ENCODE measurements at places on chromosomes 11 and 22.

DNA sequence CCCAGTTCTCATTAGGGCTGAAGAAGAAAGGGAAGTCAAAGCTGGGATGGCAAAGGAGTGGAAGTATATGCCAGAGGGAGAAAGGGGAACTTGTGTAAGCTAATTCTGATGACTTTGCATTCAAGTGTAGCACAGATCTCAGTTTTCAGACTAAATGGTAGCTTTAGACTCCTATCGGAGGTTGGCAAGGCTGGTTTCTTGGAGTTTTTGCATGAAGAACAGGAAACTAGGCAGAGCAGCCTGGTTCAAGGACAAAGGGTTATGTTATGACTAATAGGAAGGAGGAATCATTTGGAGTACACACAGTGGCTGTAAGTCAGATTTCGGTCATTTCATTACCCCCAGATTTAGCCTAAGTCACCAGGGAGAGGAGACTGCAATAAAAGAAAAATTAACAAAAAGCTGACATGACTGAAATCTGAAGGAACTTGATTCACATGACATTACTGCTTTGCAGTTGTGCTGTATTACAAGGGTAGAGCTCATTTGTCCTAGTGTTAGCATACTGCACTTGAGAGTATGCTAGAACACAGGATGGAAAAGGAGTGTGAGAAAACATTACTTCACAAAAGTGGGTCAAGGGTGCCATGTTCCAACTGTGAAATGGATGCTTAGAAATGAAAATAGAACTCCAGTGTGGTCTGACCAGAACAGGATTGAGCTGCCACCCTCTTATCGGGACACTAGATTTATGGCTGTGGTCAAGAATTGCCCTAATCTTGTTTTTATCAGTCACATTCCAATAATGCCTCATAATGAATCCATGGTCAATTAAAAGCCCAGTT lies 23.6 kb downstream of the ADM start:
- no peak for DNase-seq

GRCh38 chr11:121348220-121348875 lies 55.8 kb downstream of the SC5D start:
- no peak for DNase-seq

DNA sequence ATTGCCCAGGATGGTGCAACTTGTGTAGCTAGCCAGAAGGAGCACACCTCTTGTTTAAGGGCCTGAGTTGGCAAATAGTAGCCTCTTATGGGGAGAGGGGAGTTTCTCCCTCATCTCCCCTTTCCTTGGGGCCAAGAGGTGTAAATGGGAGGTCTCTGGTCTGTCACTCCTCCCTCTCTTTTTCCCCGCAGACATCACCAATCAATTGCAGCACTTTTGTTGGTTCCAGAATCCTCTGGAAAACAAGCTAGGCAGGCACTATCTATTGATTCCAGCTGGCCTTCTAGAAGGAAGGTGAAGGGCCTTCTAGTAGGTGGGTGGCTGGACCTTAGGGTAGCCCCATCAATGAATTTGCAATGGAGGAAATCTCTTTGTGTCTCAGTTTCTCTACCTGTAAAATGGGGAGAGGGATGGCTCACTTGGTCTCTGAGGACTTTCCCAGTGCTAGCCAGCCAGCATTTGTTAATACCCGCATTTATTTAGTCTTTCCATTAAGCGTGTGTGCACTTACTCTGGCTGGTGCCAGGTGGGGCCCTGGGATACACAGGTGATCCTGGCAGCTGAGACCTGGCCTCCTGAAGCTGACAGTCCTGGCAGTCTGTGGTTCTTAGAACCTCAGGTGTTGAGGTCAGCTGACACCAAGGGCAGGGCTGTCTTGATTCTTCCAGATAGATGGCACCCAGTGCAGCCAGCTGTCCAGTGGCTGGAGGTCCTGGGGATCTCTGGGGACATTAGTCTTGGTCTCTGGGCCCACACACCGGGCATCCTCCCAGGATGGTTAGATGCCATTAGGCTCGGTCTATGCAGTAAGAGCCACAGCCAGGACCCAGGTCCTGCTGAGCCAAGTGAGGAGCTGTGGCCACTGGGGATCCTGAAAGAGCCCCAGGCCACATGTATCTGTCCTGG lies 51.7 kb downstream of the TSPAN18 start:
- no peak for DNase-seq

- DNase-seq: no peak
Observed at GRCh38 chr11:6233984-6234386, 451 bp downstream of the FHIP1B start.

- no peak for DNase-seq
Observed at GRCh38 chr22:20560716-20561115, 53.3 kb downstream of the MED15 start.

GRCh38 chr11:74086242-74086884 lies 77.5 kb upstream of the UCP3 start:
- DNase-seq: no peak

- DNase-seq: no peak
Observed at GRCh38 chr11:117805045-117805444, 8.0 kb upstream of the DSCAML1 start.

- DNase-seq: no peak
Observed at GRCh38 chr11:134888821-134889220, 476.8 kb upstream of the B3GAT1 start.

DNA sequence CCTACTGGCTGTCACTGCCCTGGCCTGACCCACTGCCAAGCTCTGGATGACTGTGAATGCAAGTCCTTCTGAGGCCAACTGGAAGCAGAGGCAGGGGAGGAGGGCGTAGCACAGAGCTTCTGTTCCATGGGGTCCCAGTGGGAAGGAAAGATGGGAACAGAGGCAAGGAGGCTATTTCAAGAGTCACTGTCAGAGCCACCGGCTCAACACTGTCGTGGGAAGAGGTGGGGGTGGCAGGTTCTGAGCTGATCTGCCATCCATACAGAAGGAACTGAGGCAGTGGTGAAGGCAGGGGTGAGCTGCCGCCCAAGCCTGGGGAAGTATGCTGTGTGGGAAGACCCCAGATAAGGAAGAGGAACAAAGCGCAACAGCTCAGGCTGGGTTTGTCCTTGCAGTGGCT lies 54.7 kb downstream of the SGSM3 start:
- DNase-seq: no peak

DNA sequence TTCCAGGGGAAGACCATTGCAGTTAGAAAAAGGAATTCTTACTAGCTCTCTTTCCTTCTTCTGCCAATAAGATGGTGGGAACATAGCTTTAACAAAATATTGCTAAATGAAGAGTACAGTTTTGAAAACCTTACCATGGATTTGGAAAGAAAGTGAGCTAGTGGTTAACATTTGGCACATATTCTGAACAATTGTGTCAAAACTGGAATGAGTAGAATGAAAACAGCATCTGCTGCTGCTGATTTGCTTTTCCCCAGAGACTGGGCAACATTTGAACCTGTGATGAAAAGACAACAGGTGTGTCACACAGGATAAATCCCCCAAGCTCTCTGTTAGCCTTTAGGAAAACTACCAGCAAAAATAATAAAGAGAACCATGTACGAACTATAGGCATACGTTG lies 761.4 kb downstream of the KCNA4 start:
- no peak for DNase-seq

DNA sequence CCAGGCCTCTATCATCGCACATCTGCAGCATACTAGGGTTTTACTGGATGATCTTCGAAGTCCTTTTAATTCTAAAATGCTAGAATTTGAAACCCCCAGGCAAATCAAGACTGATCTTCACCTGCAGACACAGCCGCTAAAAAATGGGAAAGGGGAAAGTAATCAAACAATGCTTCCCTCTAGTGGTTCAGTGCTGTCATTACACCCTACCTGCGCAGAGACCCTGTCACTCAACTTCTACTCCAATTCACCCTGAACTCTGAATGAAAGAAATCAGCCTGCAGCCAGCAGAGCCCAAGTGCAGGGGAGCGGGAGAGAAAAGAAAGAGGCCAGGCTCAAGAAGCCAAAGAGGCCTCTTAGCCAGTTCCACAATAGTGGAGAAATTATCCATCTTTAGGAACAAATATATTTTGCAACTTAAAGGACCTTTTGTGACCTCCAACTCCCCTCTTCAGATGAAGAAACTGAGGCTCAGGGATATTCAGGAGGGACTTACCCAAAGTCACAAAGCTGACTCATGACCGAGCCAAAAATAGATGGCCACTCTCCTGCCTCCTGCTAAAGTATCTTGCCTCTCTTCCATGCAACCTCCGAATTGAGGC lies 33.0 kb downstream of the SERGEF start:
- DNase-seq: peak; percentile 42

- no peak for DNase-seq
Observed at GRCh38 chr11:65414776-65415498, 7.7 kb upstream of the NEAT1 start.

GRCh38 chr11:102891736-102892135 lies 17.0 kb upstream of the MMP12 start:
- DNase-seq: no peak

- no peak for DNase-seq
Observed at GRCh38 chr11:34552270-34552669, 38.7 kb upstream of the ELF5 start.

- DNase-seq: peak; percentile 83
Observed at GRCh38 chr22:41022470-41023298, 69.7 kb upstream of the EP300 start.

DNA sequence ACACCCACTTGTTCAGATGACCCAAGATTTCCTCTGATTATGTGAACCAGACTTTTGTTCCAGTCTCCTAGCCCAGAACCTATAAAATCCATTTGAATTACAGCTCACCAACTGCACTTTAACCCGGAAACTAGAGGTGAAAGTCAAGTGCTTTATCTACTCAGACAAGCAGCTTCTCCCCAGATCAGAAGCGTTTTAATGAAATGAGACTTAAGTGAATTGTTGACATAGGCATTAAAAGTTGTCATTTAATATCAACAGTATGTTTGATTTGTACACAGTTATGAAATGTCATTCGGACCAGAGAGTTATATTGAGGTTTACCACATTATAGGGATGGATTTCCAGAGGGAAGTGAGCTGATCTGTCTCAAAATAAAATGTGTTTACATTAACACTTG lies 52.0 kb downstream of the CADM1 start:
- no peak for DNase-seq

DNA sequence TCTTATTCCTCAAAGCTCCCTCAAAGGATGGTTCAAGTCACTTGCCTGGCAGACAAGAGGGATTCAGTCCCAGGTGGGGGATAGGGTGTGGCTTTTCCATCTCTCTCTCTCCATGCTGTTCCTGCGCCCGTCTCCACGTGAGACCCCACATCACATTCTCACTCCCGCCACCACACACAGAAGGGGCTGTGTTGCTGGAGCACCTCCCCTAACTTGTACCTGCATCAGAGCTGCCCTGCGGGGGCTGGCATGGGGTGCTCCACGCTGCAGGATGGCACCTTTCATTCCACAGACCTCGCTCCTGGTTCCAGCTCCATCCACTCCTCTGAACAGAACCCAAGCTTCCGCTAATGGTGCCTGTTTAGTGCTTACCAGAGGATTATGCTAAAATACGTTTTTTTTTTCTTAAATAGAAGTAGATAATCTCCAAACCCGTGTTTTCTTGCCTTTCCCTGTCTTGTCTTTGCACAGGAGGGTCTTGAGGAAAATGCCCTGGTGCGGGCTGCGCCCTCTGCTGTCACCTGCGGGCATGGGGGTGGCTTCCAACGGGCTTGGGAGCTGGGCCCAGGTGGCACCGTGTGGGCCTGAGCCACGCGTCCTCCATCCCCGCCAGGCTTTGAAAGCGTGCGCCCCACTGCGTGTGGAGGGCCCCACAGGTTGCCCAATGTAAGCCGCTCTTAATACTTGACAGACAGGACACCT lies 985.6 kb downstream of the BRD1 start:
- no peak for DNase-seq

DNA sequence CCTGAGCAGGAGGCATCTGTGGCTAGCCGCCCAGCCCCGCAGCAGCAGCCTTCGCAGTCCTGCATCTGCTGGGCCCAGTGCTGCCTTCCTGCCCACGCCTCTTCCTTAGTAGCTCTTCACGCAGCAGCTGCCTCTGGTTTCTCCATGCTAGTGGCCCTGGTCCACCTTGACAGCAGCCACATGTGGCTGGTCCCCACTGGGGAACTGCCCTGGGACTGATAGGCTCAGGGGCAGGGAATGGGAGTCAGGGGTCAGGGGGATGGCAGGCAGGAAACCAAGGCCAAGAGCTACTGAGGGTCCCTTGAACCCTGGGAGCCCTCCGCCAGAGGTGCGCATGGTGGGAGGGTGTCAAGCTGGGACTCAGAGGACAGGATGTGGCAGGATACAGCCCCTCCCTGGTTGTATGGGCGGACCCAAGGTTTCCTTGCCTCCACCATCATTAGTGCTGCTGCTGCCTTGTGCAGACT lies 99.4 kb upstream of the PITPNB start:
- DNase-seq: no peak

DNA sequence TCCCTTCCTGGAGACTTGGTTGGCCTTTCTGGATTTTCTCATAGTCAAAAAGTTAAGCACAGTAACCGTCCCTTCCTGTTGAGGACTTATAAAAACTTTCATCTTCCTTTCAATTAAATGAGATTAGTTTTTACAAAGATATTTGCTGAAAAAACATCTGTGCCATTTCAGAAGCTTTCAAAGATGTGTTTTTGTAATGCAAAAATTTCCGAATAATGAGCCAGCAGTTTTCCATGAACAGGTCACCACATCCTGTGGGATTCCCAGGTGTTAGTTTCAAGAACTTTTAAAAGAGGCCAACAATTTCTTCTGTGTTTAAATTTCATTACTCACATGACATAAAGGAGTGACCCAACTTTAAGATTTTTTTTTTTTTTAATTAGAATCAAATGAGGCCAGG lies 18.0 kb downstream of the NUP50 start:
- DNase-seq: no peak

DNA sequence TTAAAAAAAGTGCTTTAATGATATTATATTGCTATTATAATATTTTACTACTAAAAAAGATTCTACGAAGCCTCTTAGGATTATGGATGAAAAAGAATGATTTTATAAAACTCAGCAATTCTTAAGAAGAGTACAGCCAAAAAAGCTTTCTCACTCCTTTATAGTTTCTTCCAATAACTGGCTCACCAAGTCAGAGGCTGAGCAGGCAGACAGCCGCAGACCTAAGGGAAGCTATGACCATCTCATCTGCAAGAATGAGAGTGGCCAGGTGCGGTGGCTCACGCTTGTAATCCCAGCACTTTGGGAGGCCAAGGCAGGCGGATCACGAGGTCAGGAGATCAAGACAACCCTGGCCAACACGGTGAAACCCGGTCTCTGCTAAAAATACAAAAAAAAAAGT lies 12.7 kb upstream of the EMID1 start:
- DNase-seq: no peak

GRCh38 chr11:78347956-78348355 lies 69.7 kb downstream of the GAB2 start:
- no peak for DNase-seq

DNA sequence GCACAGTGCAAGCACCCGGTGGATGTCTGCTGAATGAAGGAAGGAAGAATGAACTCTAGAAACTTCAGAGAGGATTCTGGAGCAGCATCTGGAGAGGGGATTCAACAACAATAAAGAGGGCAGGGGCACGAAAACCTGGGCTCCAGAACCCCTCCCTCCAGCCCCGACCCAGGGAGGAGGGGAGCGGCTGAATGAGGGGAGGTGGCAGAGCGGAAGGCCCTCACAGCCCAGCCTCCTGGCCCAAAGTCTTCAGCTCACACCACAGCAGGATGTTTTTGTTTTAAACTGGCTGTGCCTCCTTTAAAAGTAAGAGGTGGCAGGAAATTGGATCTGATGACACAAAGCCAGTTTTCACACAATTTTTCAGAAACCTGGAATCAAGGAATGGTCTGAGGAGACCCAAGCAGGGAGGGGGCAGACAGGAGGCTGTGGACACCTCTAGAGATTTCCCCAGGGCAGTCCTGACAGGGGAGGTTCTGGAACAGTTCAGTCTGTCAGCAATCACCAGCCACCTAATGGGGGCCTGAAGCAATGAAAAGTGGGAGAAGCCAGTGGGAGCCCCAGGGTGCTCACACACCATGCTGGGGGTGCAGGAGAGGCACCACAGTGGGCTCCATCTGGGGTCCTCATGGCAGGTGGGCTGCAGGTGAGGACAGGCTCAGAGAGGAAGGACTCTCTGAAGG lies 44.4 kb upstream of the TCF20 start:
- peak; percentile 34 for DNase-seq
